ENCODE measurements at places on chromosomes 2 and 18. TPM values are rescaled to one million over a fixed set of nuclear protein-coding genes. Genes with fewer than 3 reads are reported as not detected.

GRCh38 chr2:204205538-204205937, 269.0 kb downstream of the ICOS start:
- H3K4me1 ChIP-seq = peaks cover 10% of the 10 kb centered on the region
- DNase-seq = no peak
- no peaks in the 10 kb centered on the region for H3K36me3 ChIP-seq
- no peak overlapping the region for H3K27ac ChIP-seq
- no peak overlapping the region for H3K4me3 ChIP-seq

DNA sequence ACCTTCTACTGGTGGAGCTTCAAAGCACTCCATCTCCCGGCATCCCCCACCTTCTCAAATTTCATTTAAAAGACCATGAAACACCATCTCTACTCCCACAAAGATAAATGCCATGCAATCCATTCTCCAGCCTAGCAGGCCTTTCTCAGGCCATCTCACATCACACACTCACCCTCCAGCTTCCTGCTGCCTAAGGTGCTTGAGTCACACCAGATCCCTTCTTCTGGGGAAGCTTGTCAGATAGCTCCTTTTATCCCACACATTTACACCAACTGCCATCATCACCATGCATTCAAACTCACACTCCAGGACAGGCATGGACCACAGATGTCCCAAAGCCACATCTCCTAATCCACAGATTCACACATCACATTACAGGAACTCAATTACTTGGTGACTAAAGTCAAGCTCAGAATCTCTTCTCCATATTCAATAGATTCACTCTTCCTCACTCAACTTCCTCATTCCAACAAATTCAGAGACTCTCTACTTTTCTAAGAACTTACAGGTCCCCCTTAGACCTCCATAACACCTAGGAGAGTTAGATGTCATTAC, 292.5 kb downstream of the TNS1 start:
- H3K27me3 ChIP-seq = no peaks in the 10 kb centered on the region
- H3K4me3 ChIP-seq = no peak overlapping the region
- H3K36me3 ChIP-seq = no peaks in the 10 kb centered on the region
- no peak for DNase-seq
- H3K4me1 ChIP-seq = peaks cover 2% of the 10 kb centered on the region

Gene UGT1A10
- total RNA-seq = not detected

DNA sequence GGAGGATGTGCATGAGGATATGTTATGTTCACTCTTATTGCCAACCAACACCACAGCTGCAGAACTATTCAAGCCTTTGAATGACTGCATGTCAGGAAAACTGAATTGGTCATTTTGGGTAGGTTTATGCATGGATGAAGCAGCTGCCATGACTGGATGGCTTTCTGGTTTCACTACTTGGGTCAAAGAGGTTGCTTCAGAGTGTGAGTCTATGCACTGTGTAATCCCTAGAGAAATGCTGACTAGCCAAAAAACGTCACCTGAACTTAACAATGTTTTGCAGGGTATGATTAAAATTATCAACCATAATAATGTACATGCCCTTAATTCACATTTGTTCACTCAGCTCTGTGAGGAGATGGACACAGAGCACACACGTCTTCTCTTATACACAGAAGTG, 206.7 kb upstream of the RBBP8 start:
- H3K27me3 ChIP-seq = peaks cover 2% of the 10 kb centered on the region
- H3K36me3 ChIP-seq = no peaks in the 10 kb centered on the region
- H3K4me1 ChIP-seq = no peaks in the 10 kb centered on the region
- DNase-seq = no peak

Gene NCKAP5
- not detected for total RNA-seq

DNA sequence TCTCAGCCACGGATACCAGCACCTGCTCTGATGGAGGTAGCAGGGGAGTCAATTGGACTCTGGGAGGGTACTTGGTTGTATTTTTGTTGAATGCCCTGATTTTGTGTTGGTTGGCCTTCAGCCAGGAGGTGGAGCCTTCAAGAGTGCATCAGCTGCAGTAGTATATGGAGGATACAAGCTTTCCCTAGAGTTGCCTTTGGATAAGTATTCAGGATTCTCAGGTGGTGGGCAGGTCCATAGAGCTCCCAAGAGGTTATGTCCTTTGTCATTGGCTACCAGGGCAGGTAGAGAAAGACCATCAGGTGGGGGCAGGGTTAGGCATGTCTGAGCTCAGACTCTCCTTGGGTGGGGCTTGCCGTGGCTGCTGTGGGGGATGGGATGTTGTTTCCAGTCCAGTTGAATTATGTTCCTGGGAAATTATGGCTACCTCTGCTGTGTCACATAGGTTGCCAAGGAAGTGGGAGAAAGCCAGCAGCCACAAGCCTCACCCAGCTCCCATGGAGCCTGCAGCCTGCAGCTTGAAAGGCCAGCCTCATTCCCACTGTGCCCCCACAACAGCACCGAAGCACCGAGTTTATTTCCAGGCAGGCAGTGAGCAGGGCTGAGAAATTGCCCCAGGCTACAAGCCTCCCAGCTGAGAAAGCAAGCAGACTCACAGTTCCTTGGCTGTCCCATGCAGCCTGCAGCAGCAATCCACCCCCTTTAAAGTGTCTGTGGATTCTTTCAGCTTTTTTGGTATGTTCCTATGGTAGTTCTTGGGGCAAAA, 38.6 kb upstream of the CHST9 start:
- no peaks in the 10 kb centered on the region for H3K36me3 ChIP-seq
- no peak for DNase-seq
- H3K4me1 ChIP-seq = no peaks in the 10 kb centered on the region
- H3K27ac ChIP-seq = no peak overlapping the region

GRCh38 chr2:6627316-6627715, 238.4 kb downstream of the CMPK2 start:
- H3K36me3 ChIP-seq = no peaks in the 10 kb centered on the region
- no peak overlapping the region for H3K27ac ChIP-seq
- no peak for DNase-seq
- no peak overlapping the region for H3K4me3 ChIP-seq

Gene FBXO36
- total RNA-seq = 1.1 TPM

DNA sequence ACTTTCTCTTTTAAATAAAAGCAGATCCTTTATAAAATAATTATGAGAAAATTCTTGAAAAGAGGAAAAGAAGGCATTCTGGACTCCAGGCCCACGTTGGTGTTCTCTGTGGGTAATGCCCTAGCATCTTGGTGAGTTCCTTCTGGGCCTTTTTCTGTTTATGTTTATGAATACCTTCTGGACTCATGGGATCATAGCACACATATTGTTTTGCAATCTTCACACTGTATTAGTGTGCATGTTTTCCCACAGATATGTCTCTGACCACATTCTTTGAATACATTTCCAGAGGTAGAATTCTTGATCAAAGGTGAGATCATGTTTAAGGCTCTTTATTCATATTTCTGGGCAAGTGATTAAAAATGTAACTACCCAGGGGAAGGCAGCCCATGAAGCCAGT, 15.9 kb downstream of the GLI2 start:
- H3K4me3 ChIP-seq = no peak overlapping the region
- H3K4me1 ChIP-seq = no peaks in the 10 kb centered on the region
- no peak for DNase-seq
- no peaks in the 10 kb centered on the region for H3K36me3 ChIP-seq
- peaks cover 12% of the 10 kb centered on the region for H3K27me3 ChIP-seq
- H3K27ac ChIP-seq = no peak overlapping the region

Gene CBLN2
- total RNA-seq = not detected

Gene PJVK
- 2.2 TPM for total RNA-seq

GRCh38 chr2:62660582-62661262, 44.8 kb upstream of the EHBP1 start:
- DNase-seq = no peak
- no peaks in the 10 kb centered on the region for H3K36me3 ChIP-seq
- no peak overlapping the region for H3K27ac ChIP-seq

DNA sequence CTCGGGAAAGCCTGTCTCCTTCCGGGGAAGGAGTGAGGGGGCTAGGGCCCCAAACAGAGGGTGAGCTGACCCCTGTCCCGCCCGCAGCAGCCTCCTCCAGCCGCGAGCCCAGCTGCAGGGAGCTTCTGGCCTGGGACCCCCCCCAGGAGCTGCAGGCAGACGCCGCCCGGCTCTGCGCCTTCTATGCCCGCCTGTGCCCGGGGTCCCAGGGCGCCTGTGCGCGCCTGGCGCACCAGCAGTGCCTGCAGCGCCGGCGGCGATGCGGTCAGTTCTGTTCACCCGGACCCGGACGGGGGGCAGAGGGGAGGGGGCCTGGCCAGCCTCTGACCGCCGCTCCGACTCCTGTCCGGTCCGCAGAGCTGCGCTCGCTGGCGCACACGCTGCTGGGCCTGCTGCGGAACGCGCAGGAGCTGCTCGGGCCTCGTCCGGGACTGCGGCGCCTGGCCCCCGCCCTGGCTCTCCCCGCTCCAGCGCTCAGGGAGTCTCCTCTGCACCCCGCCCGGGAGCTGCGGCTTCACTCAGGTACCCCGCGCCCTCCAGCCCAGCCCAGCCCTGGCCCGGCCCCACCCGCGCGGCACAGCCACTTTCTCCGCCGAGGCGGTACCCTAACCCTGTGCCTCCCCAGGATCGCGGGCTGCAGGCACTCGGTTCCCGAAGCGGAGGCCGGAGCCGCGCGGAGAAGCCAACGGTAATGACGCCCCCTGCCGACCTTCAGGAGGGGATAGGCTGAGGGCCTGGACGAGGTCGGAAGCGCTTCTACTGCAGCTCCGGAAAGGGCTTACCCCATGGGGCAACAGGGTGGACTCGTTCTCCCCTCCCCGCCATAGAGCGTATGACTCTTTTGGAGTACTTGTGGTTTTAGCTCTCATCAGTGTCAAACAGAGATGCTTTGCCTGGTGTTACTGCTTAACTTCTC, 2.0 kb upstream of the CHRND start:
- no peaks in the 10 kb centered on the region for H3K36me3 ChIP-seq
- no peak overlapping the region for H3K27ac ChIP-seq
- peak; percentile 23 for DNase-seq

DNA sequence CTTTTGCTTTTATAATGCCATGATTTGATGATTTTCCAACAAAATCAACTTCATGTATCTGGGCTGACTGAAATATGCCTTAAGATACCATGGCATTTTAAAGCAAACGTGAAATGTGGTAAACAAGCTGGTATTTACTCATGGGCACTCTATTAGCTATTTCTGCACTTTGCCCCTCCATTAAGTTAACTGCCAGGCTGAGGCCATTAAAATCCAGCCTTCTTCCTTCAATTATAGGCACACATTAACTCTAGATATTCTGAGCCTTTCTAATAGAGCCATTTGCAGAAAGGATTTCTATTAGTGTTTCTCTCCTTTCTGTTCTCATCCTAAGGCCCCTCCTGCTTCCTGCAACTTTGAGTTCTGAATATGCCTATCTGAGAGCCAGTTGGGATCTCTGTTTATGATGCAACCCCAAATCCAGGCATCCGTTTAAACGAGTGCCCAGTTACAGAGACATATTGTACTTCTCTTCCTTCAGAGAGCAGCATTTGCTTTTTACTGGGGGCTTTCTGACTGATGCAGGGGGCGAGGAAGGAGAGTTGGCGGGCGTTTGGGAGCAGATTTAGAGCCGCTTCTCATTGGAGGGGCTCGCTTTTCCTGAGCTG, 1.6 kb upstream of the KCNJ3 start:
- DNase-seq = no peak
- no peaks in the 10 kb centered on the region for H3K4me1 ChIP-seq
- H3K27ac ChIP-seq = no peak overlapping the region
- H3K27me3 ChIP-seq = peaks cover 39% of the 10 kb centered on the region
- H3K4me3 ChIP-seq = no peak overlapping the region

GRCh38 chr18:9861933-9862332, 23.8 kb upstream of the TXNDC2 start:
- DNase-seq = no peak
- no peaks in the 10 kb centered on the region for H3K27me3 ChIP-seq
- peaks cover 3% of the 10 kb centered on the region for H3K4me1 ChIP-seq
- H3K27ac ChIP-seq = no peak overlapping the region
- no peak overlapping the region for H3K4me3 ChIP-seq

Gene SERPINB13
- total RNA-seq = not detected

DNA sequence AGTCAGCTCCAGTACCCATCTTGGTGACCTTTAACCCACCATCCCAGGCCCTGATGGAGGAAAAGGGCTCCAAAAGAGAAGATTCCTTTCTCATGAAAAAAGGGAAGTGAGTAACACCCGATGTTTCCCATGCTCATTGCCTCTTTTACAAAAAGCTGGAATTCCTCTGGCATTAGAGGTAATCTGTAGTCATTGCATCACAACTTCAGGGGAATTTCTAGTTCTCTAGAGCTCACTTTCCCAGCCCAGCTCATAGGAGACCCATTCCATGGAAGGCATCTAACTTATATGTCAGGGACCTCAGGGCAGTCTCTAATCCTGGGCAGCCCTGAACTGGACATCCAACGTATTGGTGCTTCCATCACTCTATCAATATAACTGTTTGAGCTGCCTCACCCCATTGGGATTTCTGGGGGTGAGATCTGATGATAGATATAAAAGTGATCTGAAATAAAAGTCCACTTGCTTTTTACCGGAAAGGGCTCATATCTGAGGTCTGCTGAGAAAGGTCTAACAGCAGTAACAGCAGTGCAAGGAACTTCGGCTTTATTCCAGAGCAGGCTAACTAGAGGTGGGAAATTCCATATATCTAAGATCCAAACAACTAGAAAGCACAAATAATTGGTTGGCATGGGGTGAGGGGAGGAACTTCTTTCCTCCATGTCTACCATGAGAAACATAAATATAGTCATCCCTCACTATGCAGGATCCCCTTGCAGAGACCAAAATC, 106.1 kb downstream of the ETAA1 start:
- H3K36me3 ChIP-seq = no peaks in the 10 kb centered on the region
- no peak for DNase-seq

DNA sequence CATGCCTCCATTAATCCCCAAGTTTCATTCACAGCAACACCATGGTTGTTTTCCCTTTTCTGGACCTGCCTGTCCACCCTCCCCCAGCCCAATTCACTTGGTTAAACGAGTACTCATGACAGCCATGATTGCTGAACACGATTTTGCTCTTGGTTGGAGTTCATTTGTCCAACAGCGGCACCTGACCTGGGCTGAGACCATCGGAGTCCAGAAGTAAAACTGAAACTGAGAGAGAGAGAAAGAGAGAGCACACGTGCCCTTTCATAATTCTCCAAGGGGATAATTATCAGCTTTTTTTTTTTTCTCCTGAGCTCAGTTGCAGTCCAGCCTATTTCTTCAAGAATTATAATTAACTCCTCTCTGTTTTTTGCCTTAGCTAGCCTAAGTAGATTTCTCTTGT, 13.7 kb upstream of the KIF5C start:
- H3K36me3 ChIP-seq = no peaks in the 10 kb centered on the region
- DNase-seq = no peak
- H3K27me3 ChIP-seq = peaks cover 16% of the 10 kb centered on the region

Gene GCG
- not detected for total RNA-seq

Gene SDC1
- total RNA-seq = 0.19 TPM

Gene RAX
- not detected for total RNA-seq

DNA sequence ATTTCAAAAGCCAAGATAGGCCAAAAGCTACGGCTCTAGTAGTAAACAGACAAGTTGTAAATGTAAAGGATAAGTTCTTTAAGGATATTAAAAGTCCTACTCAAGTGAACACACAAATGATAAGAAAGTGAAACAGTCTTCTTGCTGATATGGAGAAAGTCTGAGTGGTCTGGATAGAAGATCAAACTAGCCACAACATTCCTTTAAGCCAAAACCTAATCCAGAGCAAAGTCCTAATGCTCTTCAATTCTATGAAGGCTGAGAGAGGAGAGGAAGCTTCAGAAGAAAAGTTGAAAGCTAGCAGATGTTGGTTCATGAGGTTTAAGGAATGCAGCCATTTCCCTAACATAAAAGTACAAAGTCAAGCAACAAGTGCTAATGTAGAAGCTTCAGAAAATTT, 111.7 kb upstream of the ZEB2 start:
- H3K4me3 ChIP-seq = no peak overlapping the region
- H3K27ac ChIP-seq = no peak overlapping the region
- peaks cover 14% of the 10 kb centered on the region for H3K27me3 ChIP-seq
- no peaks in the 10 kb centered on the region for H3K36me3 ChIP-seq
- DNase-seq = no peak

Measured in activated CD4-positive, alpha-beta T cell treated with anti-CD3 and anti-CD28 coated beads, Interleukin-2, amount 10 ng/mL, durations not matched to agents 7 days and 5 days (primary cell).